ENCODE measurements at places on chromosomes 3 and 15.
A peak's percentile ranks its signal among the peaks of the same experiment; 100 is the strongest.

DNA sequence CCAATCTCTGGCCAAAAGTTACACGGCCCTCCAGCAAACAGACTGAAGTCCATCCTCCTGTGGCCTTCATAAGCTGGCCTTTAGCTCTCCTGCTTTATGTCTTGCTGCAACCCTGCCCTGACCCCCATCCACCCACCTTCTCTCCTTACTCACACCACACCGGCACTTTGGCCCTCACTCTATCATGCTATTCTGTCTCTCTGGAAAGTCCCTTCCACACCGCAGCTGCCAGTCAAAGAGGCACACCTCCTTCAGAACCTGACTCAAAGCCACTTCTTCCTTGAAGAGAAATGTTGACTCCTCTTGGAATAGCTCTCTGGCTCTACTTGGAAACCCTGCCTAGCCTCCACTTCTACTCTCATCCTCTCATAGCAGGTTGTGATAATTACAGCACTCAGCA is 4.5 kb downstream of the GPR156 start:
- no peak for DNase-seq

DNA sequence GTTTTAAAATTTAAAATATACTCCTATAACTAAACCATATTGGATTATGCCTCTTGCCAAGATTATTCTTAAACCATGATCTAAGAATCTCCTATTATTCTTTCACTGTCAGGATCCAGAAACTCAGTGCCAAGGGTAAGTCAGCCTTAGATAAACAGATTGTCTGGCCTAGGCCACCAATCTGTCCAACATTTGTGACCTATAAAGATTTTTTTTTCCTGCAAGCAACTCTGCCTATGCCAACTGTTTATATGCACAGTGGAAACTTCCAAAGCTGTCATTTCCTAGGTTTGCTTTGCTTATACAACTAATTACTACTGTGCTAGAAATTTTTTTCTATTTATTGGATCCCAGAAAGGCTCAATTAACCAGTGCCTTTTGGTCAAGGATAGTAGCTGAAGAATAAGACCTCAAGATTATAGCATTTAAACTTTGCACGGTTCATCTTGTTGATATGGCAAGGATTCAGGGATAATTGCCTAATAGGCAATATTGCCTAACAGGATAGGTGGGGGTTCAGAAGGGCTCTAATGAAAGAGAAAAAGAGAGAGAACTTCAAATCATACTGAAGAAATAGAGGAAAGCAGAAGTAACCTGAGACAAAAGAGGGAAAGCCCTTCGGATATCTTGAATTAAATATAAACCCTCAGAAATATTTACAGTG is 22.8 kb downstream of the GAP43 start:
- DNase-seq = no peak

DNA sequence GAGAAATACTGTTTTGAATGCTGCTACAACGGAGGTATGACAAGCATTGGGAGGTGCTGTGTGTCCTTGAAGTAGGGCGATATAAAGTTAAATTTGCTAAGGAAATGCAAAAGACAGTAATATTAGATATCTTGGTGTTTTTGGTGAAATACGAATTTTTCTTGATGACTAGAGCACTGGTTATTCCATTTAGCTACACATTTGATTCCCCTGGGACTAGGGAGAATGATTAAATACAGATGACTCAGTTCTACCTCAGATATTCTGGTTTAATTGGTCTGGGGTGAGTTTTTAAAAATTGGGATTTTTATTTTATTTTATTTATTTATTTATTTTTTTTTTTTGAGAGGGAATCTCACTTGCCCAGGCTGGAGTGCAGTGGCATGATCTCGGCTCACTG is 18.7 kb upstream of the GADL1 start:
- DNase-seq = peak; percentile 32

- DNase-seq = no peak
These were observed 1.2 kb downstream of the SNX22 start for GRCh38 chr15:64152507-64153387.

DNA sequence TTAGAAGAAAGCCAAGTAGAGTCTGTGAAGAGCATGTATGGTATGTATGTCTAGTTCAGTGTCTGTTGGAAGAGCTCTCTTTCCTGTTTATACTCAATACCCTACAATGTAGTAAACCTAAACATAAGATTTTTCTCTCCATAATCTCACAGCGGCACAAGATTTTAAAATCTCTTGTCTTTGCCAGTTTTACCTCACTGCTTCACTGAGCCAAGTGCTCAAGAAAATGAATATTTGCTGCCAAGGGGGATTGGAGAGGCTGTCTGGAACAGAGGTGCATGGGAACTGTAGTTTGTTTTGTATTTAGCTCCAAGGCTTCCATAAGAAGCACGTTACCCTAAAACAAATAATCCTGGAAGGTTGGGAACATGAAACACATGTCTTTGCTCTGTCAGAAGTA is 49.5 kb upstream of the FHIT start:
- DNase-seq = no peak

GRCh38 chr3:24336101-24336500 is 158.5 kb downstream of the THRB start:
- DNase-seq = no peak

GRCh38 chr3:186239321-186239720 is 122.7 kb downstream of the DGKG start:
- no peak for DNase-seq

DNA sequence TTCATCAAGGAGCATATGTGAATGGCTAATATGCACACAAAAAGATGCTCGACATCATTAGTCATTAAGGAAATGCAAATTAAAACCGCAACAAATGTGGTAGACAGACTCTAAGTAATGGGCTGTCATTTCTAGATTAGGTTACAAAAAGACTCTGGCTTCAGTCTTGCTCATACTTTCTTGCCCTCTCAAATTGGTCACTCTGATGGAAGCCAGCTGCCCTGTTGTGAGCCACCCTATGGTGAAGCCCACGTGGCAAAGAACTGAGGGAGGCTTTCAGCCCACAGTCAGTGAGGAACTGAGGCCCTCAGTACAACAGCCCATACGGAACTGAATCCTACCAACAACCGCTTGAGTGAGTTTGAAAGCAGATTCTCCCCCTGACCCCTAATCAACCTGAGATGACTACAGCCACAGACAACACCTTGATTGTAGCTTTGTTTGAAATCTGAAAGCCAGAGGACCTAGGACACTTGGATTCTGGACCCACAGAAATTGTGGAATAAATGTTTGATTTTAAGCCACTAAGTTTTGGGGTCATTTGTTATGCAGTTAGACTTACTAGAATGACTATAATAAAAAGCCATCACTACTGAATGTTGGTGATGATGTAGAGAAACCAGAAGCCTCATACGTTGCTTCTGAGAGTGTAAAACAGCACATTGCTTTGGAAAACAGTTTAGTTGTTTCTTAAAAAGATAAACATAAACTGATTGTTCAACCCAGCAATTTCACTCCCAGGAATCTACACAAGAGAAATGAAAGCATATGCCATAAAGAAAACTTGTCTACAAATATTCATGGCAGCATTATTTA is 45.7 kb downstream of the EHHADH start:
- DNase-seq = peak; percentile 41

DNA sequence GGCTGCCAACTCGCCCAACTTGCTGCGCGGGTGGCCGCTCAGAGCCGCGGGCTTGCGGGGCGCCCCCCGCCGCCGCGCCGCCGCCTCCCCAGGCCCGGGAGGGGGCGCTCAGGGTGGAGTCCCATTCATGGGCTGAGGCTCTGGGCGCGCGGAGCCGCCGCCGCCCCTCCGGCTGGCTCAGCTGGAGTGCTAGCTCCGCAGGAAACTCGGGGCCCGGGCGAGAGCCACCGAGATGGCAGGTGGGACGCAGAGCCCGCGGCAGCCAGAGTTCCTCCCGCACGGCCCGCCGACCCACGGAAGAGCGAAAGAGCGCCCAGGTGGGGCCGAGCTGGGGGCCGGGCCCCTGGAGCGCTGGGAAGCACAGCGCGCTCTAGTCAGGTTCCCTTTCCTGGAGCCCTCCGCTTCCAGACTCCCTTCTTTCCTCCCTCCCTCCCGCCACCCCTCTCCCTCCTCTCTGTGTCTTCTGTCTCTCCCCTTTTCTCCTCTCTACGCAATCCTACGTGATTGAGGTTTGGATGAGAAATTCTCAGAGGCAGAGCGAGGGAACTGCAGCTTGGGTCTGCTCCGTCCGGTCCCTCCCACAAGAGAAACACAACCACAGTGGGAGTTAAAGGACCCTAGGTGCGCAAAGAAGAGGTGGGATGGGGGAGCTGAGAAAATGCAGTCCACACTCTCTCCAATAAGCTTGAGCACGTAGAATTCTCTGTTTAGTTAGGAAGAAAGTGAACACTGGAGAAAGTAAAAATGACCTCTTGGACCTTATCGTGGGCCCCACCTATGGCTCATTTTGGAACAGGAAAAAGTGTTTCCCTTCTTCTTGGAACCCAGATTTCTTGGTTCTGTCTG is 317.3 kb downstream of the FGF12 start:
- no peak for DNase-seq

DNA sequence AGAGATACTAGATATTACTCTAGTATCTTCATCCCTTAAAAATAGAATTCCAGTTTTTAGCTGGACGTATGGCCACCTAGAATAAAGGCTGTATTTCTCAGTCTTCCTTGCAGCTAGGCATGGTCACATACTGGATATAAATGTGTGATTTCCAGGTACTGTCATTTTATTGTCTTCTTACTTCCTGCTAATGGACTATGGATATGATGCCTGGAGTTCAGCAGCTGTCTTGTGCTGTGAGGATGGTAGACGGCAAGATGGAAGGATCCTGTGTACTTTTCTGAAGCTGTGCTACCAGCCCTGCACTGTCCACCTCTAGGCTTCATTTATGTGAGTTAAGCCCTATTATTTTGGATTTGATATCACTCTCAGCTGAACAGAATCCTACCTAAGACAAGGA is 83.4 kb downstream of the EBLN2 start:
- DNase-seq = no peak

GRCh38 chr3:112818289-112818688 is 28.4 kb downstream of the CD200R1L start:
- DNase-seq = peak; percentile 12

DNA sequence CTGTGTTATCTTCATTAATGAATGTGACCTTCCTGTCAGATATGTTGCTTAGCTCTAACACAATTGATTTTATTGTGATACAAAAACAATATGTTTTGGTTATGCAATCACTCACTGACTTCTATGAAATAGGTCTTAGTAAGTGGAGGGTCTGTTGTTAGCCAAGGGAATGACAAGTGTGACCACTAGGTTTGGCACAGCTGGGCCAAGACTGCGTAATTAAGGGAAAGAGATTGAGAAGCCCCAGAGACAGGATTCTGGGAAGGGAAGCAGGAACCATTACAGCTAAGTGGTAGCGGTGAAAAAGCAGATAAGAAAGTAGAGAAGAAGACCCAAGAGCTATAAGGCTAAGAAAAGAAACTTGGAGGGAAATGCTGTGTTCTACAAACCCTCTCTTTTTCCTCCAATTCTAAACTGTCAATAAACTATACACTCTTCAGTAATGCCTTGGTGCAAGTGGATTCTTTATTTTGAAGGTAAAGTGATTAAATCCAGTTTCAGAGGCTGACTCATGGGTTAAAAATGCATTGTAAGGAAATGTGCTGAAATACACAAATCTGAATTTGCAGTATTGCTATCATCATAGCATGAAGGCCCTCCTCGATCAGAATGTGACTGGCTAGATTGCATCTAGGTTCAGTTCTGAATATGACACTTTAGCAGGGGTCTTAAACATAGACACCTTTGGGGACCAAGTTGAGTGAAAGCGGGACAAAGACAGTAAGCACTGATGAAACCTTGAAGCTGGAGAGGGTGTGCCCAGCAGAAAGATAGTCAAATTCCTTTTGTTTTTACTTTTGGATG is 26.1 kb downstream of the KCNMB2 start:
- peak; percentile 7 for DNase-seq

- DNase-seq = peak; percentile 75
These were observed 54.8 kb downstream of the MAGEF1 start for GRCh38 chr3:184656829-184657681.

- no peak for DNase-seq
These were observed 139.2 kb upstream of the EOMES start for GRCh38 chr3:27861046-27862036.
